ENCODE measurements at places on chromosomes 2 and 18.

DNA sequence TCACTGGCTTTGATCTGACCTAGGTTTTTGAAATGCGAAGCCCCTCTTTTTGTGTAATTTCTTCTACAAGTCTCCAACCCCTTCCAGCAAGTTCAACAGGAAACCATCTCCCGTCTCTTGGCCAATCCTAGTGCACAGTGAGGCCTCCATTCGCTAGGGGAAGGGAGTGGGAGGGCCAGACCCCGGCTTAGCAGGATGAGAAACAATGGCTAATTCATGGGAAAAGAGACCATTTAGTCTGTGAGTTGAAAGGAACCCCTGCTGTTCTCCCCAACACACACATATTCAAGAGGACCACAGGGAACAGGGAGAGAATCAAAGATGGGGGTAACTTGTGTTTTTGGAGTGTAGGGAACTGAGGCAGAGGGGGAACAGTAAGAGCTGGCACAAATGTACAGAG lies 83.0 kb downstream of the RTN4 start:
- DNase-seq: no peak

- DNase-seq: no peak
Measured at GRCh38 chr2:230893338-230893737, 28.6 kb downstream of the ITM2C start.

DNA sequence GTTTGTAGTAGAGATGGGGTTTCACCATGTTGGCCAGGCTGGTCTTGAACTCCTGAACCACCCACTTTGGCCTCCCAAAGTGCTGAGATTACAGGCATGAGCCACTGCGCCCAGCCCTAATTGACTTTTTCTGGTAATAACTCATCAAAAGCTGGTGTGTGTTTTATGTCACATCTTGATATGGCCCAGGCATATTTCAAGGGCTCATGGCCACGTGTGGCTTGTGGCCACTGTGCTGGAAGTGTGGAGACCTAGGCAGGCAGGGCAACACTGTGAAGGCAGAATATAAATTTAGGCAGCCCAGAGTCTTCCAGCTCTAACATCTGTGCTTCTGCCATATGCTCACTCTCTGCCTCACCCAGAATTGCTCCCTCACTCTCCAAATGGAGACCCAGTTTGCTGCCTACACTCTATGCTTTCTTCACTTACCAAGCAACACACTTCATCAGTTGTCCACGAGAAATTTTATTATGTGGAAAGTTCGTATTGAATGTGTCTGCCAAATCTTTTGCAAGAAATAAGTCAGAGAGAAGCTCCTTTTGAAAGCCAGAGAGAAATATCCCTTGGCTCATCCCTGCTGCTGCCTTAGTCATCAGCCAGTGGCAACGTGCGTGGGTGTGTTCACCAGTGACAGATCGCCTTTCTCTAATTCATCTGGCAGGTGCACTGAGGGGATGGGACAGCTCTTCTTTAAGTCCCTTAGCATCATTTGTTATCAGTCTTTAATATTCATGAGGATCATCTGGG lies 129.4 kb upstream of the CXCR4 start:
- peak; percentile 38 for DNase-seq

- DNase-seq: no peak
Measured at GRCh38 chr2:216678098-216678465, 17.3 kb downstream of the IGFBP5 start.

DNA sequence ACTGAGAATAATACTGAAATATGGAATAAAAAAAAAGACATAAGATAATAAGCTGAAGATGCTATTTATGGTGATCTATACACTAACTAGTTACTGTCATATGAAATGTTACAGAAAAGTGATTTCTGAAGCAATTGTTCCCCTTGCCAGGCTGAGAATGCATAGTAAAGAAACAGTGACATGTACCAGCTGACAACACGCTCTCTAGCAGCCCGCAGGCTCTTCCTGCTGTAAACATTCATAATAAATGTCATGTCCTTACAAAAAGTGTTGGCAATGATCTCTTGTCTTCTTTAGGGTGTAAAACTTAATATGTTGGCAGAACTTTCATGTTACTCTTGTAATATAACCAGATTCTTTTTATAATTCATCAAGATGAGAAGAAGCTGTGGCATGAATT lies 1171.3 kb downstream of the DSC3 start:
- DNase-seq: no peak

GRCh38 chr2:65429786-65430602 lies 2.4 kb downstream of the SPRED2 start:
- no peak for DNase-seq

DNA sequence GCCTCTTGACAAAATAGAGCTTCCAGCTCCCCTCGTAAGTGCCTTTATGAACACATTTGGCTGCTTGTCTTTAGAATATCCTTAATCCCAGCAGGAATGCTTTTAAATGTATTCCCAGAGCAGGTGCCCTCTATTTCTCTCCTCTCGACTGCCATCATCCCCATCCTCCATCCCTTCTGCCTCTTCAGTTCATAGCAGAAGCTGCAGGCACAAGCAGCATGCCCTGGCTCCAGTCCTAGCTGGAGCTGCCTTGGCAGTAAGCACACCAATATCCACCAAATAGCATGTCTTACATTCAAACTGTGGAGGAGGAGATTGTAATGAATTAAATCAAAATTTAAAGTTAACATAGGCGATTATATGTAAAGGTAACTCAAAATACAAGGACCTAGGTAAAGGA lies 891.3 kb upstream of the SLC39A10 start:
- no peak for DNase-seq

GRCh38 chr2:235382179-235382578 lies 111.7 kb upstream of the AGAP1 start:
- DNase-seq: no peak

DNA sequence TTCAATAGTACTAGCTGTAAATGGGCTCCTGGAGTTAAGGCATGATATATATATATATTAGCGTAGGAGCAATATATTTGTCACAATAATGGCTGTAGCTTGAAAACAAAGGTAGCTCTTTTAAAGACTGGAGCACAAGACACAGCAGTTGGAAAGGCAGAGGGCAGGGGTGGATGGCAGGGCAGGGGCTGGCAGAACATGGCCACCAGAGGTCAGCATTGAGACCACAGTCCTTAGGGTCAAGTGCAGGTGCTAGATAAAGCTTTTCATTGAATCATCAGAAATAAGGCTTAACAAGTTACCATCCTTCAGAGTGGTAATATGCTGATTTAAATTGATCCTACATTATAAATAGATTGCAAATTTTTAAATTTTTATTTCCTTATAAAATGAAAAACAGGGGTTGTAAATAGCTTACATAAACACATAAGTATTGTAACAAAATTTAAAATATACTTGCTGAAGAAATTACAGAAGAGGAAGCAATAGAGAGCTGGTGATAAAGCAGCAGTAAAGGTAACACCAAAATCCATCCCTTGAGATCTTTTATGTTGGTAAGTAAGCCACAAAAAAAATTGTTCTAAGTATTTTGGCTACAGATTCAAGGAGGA lies 161.2 kb upstream of the PIEZO2 start:
- peak; percentile 85 for DNase-seq

GRCh38 chr18:62453864-62454263 lies 69.0 kb upstream of the ZCCHC2 start:
- no peak for DNase-seq

DNA sequence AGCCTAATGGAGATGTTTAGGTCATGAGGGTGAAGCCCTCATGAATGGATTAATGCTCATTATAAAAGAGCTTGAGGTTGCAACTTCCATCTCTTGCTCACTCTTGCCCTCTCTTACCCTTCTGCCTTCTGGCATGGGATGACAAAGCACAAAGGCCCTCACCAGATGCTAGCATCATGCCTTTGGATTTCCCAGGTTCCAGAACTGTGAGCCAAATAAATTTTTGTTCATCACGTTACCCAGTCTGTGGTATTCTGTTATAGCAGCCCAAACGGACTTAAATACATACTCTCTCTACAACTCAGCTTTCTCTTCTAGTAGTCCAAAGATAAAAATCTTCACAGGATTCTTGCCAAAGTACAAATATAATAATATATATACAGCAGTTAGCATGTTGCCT lies 75.8 kb downstream of the LNPK start:
- no peak for DNase-seq
